ENCODE measurements at places on chromosomes 11 and 22. TPM values are rescaled to one million over a fixed set of nuclear protein-coding genes. Genes with fewer than 3 reads are reported as not detected.

TMEM151A gene
- 0.26 TPM for total RNA-seq

CREB3L1 gene
- 16.0 TPM for total RNA-seq

NXPE1 gene
- total RNA-seq, result not detected

MUC5AC gene
- not detected for total RNA-seq

CARD18 gene
- not detected for total RNA-seq

BTG4 gene
- not detected for total RNA-seq

SH3BP1 gene
- total RNA-seq, result 1.9 TPM

OR5AK2 gene
- total RNA-seq, result not detected

MPEG1 gene
- total RNA-seq, result 19.8 TPM

BRSK2 gene
- 2.3 TPM for total RNA-seq

MLC1 gene
- 0.14 TPM for total RNA-seq

FAM180B gene
- 0.32 TPM for total RNA-seq

CHRM4 gene
- 0.14 TPM for total RNA-seq
